CD4-positive, alpha-beta T cell (primary cell): ENCODE measurements at places on chromosomes 6 and 20. TPM values are rescaled to one million over a fixed set of nuclear protein-coding genes. Genes with fewer than 3 reads are reported as not detected.
A peak's percentile ranks its signal among the peaks of the same experiment; 100 is the strongest.

ARMH2 gene
- total RNA-seq = not detected

- peak; percentile 52 for DNase-seq
These were observed 764 bp downstream of the ZNF292 start for GRCh38 chr6:87155842-87156815.

GRCh38 chr6:7562769-7563168 is 21.3 kb downstream of the DSP start:
- no peak for DNase-seq

DNA sequence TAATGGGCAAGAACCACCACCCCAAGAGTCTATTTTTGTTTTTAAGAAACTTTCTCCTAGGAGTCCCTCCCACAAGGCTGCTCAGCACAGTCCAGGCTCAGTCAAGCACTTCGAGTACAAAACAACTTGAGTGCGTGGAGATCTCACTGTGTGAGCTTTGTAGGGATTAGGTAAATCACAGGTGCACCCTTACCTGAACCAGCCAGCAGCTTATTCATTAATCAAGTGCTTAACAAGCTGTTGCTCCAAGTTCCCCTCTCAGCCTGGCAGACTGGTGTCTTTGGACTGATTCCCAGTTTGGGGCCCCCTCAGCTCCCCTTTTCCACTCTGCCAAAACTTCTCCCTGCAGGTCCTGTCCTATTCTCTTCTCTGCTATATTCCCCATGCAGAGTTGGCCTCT is 133.1 kb downstream of the LY86 start:
- DNase-seq = no peak

- DNase-seq = peak; percentile 21
These were observed 300.9 kb upstream of the PRDM1 start for GRCh38 chr6:105785066-105785811.

DNA sequence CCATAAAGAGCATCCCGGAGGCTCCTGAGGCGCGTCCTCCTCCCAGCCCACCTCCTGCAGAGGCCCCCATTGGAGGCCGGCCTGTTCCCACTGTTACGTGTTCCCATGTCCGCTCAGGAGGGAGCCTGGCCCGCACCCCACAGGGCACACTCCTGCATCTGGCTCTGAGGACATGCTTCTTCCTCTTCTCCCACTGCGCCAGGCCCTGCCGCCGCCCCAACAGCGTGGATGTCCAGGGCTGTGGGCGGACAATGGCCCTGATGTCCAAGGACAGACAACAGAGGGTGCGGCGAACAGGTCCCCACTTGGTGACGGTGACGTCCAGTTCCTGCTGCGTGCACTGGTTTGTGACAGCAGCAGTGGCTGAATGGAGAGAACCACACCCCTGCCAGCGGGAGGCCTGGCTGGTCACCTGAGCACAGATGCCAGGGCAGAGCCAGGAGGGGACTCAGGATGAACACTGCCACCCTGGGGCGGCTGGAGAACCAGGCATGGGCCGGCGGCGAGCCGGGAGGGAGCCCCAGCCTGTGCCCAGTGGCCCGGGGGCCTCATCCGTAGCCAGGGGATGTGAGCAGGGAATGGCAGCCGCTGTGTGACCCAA is 26.6 kb downstream of the FRMD1 start:
- DNase-seq = no peak

DNA sequence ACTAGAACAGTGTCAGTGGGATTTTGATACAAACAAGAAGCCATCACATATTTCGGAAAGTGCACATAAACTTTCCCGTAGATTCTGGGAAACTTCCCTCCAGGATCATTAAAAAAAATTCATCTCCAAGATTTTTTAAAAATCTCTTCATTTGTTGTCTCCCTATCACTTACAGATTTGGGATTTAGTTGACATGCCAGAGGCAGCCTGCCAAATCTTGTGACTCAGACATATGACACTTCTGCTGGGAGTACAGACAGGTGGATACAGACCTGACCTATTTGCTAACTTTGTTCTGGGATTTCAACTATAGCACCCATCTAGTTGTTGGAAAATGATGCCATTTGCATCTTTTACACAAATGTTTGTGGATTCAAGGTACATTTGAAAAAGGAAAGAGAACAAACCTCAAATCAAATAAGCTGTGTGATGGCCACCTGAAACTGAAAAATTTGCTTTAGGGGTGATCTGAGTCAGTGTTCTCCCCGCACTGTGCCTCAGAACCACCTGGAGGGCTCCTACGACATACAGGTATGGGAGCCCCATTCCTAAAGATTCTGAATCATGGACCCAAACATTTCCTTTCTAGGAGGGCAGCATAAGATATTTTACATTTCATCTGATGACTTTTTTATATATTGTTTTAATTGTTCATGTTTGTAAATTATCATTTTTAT is 21.9 kb upstream of the CD2AP start:
- DNase-seq = no peak

DNA sequence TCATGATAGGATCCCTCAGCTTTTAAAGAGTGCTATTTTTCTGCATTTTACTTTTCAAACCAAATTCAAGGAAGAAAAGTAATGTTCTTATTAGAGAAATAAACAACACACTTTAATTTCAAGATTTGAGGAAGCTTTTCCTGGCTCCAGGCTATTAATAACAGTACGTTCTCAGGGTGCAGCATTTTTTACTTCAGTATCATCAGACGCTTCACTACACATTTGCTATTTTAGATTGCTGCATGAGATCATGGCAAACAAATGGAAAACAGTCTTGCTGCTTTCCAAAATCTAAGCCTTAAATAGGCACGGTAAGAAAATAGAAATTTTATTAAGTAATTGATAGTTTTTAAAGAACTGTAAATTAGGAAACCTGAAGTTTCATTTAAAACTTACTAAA is 253.6 kb upstream of the EXOC2 start:
- DNase-seq = no peak

- no peak for DNase-seq
These were observed 115.4 kb downstream of the INSM1 start for GRCh38 chr20:20483328-20483727.

PARD6B gene
- total RNA-seq = 8.2 TPM

- DNase-seq = no peak
These were observed 37.8 kb upstream of the STXBP5 start for GRCh38 chr6:147166360-147166944.

MAP7 gene
- total RNA-seq = 0.49 TPM

KCNQ2 gene
- total RNA-seq = not detected

- no peak for DNase-seq
These were observed 220.8 kb upstream of the MARCKS start for GRCh38 chr6:113636357-113636824.

DNA sequence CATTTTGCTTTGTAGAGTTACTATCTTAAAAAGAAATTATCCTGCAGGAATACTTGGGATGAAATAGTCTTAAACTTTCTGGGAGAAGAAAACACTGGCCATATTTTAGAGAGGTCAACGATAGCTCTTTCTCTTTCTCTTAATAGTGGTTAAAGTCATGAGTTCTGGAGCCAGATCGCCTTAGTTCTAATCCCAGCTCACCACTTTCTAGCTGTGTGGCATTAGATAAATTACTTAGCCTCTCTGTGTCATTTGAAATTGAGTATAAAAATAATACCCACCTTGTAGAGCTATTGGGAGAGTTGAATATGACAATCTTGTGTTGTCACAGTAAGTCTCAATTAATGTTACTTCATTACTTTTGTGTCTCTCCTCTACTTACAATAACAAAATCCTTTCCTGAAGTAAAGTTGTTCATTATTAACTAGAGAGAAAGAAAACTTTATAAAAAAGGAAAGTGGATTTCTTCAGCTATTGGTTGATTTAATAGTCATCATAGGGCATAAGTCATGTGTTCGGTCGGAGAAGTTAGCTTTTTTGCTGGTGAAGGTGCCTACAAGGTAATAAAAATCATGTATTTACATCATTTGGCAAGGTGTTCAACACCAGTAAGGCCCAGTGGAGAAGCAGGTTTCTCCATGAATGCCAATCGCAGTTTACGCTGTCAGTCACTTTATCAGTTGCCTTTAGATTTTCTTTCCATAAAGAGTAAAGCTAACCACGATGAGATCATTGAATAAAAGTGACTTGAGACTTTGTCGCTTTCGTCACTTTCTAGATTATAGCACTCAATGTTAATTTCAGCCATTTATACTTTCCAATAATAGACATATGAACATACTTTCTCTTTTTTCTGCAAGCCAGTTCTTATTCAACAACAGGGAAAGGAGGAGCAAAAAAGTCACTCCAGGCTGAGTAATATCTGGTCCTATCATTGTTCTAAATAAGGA is 2.0 kb downstream of the NEDD9 start:
- no peak for DNase-seq

CST1 gene
- not detected for total RNA-seq

GRCh38 chr6:73157870-73158269 is 67.4 kb downstream of the KHDC1L start:
- no peak for DNase-seq

CASS4 gene
- 39.8 TPM for total RNA-seq

DNA sequence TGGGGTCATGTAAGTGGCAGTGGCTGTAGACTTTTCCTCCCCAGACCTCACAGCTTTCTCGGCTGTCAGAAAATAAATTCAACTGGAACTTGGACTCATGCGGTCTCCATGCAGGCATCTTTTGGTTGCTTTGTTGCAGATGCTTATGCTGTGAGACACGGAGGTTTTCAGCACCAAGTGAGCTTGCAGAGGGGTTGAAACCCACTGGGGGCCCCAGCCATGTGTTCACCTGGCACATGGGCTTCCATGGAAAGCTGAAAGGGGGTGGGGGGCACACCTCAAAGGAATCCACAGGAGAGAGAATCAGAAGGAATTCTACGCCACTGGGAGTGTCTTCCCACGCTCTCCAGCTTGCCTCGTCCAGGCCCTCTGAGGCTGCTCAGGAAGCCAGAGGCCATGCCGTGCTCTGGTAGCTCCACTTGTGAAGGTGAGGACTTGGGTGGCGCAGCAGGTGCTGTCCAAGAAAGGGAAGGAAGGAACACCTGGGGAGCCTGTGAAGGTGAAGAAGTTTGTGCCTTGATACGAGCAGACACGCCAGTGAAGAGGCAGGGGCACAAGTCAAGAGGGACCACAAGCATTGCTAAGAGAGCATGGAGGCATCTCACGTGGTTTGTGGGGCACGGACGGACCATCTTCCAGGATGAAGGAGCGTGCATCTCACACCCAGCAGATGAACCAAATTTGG is 134.3 kb upstream of the PMEPA1 start:
- no peak for DNase-seq

GRCh38 chr6:125596020-125596419 is 153.4 kb upstream of the HEY2 start:
- no peak for DNase-seq

GRCh38 chr6:166655251-166655650 is 28.2 kb upstream of the RPS6KA2 start:
- DNase-seq = no peak

DNA sequence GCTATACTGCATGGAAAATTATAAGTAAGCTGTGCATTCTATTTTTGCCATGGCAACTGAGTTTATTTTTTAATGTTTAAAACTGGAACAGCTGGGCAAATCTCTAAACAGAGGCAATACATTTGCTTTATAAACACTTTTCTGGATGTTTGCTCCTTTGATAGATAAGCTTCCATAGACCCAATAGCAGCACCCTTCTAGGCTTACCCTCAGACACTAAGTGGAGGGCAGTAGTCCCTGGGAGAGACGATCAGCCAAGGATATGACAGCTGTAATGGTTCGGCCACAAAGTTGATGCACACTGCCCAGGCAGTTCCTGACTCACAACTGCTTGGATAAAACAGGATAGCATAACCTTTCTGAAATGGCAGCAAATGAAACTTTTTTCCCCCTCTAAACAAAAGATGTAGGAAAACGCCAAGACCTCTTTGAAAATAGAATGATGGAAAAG is 8.5 kb upstream of the MRPS10 start:
- no peak for DNase-seq

ALDH5A1 gene
- total RNA-seq = 5.0 TPM

DNA sequence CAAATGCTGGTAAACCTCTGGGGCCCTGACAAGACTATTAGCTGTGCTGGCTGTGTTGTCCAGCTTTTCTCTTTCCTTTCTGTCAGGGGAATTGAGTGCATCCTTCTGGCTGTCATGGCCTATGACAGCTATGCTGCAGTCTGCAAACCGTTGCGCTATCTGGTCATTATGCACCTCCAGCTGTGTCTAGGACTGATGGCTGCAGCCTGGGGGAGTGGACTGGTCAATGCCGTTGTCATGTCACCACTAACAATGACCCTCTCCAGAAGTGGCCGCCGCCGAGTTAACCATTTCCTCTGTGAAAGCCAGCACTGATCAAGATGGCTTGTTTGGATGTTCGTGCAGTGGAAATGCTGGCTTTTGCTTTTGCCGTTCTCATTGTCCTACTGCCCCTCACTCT is 20.3 kb downstream of the OR2B6 start:
- no peak for DNase-seq

TUBB1 gene
- total RNA-seq = 0.17 TPM

GRCh38 chr20:44224637-44225036 is 14.1 kb upstream of the OSER1 start:
- no peak for DNase-seq

PTGIS gene
- total RNA-seq = not detected

IMPG1 gene
- total RNA-seq = not detected

NHSL1 gene
- 0.06 TPM for total RNA-seq

GRCh38 chr6:75550544-75551167 is 51.0 kb upstream of the SENP6 start:
- DNase-seq = no peak

- DNase-seq = no peak
These were observed 42.4 kb downstream of the SNX14 start for GRCh38 chr6:85551264-85551663.

TAF4 gene
- 11.1 TPM for total RNA-seq

DNA sequence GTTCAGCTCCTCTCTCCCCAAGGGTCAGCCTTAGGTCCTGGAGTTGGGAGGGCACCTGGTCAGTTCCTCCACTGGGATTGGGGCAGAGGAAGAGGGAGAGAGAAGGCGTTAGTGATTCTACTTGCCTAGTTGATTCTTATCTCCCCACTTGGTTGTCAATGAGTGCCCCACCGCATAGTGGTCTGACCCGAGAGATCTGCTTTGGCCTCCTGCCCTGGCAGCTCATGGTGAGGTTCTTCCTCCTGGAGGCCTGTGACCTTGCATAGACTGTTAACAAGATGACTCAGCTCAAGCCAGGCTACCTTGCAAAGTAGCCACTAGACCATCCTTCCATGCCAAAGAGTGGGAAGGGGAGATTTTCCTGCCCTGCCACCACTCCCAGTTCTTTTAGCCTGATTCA is 160.6 kb downstream of the TMEM200A start:
- no peak for DNase-seq

PGC gene
- total RNA-seq = not detected

ID4 gene
- total RNA-seq = not detected

DNA sequence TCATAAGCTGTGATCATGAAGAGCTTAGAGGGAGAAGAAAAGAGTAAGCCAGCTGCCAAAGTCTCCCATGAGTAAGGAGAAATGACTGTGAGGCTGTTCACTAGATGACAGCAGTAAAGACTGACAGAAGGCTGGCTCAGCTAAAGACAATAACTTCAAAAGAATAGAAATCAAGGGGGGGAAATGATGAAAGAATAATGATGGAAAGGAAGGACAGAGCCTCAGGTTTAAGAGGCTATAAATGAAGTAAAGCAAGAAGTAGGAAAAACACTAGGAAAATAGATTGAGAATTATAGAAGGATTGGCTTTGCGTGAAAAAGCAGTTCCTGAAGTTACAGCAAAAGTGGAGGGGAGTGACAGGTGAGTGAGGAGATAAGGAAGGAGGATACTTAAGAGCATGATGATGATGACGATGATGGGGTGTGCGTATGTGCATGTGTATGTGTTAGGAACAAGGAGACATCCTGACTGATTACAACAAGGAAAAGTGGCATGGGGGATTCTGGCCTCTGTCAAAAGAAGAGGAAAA is 48.2 kb downstream of the HBS1L start:
- no peak for DNase-seq

CST2 gene
- not detected for total RNA-seq
